ENCODE measurements at places on chromosomes 7 and 10. TPM values are rescaled to one million over a fixed set of nuclear protein-coding genes. Genes with fewer than 3 reads are reported as not detected.

The CADPS2 gene
- 0.05 TPM for total RNA-seq

The CALY gene
- 0.45 TPM for total RNA-seq

The FRMD4A gene
- total RNA-seq, result 2.6 TPM

The ZNF800 gene
- 11.5 TPM for total RNA-seq

The ANKIB1 gene
- total RNA-seq, result 18.2 TPM

The KIAA1549 gene
- 5.9 TPM for total RNA-seq

Data from A549 treated with Hydrocortisone at 1 μM for 4 hours (cell line).